Stimulated activated CD4-positive, alpha-beta T cell treated with anti-CD3 and anti-CD28 coated beads, Interleukin-15, amount 100 ng/mL, for 1 hour (primary cell): ENCODE measurements at places on chromosomes 2 and 18.

DNA sequence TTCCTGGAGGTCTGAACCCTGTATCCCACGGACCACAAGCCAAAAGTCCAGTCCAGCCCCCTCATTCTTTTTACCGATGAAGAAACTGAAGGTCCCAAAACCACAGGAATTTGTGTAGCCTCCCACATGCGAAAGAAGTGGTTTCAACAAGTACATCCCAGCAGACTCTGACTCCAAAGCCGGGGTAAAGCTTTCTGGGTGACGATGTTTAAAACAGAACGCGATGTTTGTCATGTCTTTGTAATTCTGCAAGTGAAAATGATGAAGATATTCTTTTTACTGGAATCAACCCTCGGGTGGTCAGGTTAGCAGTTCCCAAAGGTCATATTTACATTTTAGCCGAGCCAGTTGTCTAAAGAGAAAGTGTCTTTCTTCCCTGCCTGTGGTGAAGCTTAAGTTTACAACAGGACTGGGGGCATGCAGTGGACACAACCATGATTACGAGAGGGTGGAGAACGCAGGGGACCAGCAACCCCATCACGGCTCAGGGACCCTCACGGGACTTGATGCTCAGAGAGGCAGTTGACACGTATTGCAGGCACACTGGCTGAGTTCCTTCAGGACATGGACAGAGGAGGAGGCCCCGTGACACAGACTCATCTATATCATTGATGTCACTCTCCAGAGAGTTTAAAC is 17.8 kb upstream of the TMEM131 start:
- DNase-seq: no peak

GRCh38 chr2:226273440-226273839 is 526.2 kb downstream of the IRS1 start:
- no peak for DNase-seq

- no peak for DNase-seq
Observed at GRCh38 chr2:163741435-163741834, 5.6 kb upstream of the FIGN start.

- DNase-seq: no peak
Observed at GRCh38 chr2:200217320-200217719, 89.2 kb upstream of the SPATS2L start.

DNA sequence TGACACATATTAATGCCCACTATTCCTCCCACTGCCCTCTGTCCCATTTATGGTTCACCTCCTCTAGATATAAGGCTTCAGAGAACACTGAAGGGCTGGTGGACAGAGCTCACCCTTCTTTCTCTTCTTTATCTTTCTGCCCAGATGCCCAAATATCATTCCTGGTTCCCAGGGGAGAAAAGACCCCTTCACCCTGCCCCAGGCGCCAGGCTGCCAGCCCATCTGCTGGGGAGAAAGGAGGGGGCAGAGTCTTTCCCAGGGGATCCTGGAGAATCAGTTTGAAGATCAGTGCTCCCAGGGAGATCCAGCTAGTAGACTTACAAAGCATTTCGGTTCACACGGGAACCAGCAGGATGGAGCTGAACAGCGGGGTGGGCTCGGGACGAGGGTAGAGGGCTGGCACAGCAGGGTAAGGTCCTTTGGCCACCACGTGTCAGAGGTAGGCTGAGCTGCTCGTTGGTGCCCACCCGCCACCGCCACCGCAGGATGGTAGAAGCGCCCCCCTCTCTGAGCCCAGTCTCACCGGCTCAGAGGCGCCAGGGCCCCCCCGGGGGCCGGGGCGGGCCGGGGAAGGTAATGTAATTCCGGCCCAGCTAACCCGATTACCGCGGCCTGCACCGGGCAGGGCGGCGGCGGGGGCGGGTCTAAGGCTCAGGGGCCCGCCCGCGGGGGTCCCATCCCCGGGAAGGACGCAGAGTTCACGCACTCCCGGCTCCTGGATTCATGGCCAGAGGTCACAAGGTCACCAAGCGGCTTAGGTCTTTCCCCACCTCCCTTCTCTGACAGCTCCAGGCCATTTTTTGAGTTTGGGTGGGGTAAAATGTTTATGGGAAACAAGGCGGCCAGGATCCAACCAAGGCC is 1.3 kb upstream of the TLX2 start:
- DNase-seq: no peak

DNA sequence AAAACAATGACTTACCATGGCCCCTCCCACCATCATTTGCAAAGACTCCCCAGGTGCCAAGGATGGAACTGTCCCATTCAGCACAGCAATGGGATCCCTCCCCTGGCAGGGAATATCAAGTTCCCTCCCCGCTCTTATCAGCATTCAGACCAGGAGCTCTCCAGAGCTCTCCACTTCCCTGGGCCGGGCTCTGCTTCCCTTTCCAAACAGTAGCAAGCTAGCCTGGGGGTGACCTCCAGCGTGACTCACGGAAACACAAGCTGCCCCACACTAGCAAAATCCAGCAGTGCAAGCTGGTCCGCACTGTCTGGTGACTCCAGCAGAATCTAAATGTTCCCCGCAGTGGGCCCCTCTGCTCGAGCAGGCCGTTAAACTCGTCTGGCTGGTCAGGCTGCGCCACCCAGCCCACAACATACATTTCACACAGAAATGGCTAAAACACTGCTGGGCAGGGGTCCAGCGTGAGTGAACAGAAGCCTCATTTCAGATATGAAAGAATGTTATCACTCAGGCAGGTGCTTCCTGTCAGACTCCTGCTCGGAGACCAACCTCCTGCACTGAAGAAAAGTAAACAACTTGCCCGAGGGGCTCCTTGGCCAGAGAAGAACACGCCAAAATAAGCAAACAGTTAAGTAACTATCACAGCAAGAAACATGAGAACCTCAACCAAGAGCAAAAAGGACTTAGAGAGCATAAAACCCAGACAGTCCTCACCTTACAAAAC is 33.9 kb downstream of the STAT1 start:
- no peak for DNase-seq

GRCh38 chr2:193240752-193241151 is 1046.0 kb upstream of the TMEFF2 start:
- no peak for DNase-seq
